Motor neuron (in vitro differentiated cells): ENCODE measurements at places on chromosomes 2 and 18.

- no peak for ATAC-seq
These were observed 33.6 kb downstream of the ASXL3 start for GRCh38 chr18:33611525-33612135.

DNA sequence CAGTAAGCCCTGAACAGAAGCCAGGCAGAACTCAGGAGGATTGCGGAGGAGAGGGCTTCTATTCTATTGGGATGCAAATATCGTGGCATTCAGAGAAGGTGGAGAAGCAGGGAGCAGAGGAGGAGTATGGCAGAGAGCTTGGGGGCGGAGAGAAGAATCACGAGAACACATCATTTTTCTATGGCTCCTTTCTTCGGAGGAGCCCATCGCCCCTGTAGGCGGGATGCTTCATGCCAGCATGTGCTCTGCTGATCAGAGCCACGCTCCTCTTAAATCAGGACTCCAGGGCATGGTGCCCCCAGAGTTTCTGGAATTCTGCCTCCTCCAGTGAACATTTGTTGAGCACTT is 71.1 kb downstream of the CIB4 start:
- ATAC-seq = no peak

DNA sequence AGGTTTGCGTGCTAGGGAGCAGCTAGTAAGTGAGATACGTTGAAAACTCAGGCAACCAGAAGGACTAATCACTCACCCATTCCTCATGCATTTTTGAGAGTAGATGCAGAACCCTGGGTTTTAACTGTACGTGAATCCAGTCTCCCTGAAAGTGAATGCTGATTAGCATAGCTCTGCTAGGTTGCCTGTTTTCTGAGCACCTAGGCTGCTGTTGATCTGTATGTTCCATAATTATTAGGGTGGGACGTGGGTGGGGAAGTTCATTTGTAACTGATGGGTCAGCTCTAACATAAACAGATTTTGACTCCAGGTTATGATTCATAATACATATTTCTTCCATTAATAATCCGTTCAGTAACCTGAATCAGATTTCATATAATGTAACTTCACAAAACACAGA is 379.0 kb upstream of the FANCL start:
- no peak for ATAC-seq

DNA sequence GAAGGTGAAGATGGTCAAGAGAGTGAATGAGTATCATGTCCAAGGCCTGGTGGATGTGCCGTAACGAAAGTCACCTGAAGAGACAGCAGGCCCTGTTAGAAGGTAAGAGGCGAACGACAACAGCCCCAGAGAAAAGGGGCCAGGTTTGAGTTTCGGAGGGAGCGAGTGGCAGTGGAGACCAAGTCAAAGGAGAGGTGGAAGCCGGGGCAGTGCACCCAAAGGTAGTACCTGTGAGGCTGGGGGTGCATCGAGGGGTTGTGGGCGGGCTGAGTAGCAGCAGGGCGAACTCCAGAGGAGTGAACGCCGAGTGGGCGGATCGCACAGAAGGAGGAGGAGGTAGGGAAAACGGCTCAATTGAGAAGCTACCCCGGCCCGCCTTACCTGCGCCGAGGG is 358 bp downstream of the USP37 start:
- ATAC-seq = peak; percentile 69

GRCh38 chr2:118519511-118519910 is 327.9 kb downstream of the EN1 start:
- ATAC-seq = no peak

DNA sequence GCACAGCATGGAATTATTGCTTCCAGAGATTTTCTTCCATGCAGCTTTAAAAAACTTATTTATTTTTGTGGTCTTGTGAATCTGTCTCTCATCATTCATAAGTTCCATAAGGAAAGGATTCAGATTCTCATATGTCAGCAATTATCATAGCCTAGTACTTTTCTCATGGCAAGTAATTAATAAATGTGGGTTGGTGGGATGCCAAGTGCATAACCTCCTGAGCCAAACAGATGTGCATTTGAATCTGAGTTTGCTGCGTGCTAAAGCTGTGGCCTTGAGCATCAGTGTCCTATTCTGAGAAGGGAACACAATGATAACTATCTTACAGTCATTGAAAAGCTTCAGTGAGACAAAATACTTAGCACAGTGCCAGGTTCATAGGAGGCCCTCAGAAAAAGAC is 331.9 kb downstream of the PDE11A start:
- ATAC-seq = no peak

DNA sequence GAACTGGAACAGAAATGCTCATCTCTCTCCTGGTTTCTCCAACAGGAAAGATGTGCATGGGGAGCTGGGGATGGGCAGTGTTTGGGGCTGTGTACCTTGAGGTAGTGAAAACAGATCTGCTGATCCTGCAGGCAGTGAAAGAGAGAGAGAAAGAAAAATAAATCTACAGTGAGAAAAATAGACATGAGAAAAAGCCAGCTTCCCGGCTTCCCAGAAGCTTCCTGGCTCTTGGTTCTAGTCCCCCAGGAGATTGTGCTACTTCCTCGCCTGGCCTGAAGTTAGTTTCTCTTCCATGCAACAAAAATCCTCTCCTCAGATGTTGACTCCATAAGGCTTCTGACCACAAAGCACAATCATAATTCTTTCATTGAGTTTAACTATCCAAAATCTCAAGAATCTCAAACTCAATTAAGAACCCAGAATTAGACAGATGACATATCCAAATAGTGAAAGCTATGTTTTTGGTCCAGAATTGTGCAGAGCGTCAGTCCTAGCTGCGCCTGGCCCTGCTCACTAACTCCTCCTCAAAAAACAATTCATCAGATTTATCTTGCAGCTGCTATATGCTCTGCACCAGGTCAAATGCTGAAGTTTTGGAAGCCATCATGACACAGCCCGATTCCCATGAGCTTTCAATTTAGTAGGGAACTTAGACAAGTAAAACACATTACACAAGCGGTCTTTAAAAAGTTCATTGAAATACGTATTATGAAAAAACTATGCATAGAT is 20.1 kb upstream of the NAB1 start:
- no peak for ATAC-seq

DNA sequence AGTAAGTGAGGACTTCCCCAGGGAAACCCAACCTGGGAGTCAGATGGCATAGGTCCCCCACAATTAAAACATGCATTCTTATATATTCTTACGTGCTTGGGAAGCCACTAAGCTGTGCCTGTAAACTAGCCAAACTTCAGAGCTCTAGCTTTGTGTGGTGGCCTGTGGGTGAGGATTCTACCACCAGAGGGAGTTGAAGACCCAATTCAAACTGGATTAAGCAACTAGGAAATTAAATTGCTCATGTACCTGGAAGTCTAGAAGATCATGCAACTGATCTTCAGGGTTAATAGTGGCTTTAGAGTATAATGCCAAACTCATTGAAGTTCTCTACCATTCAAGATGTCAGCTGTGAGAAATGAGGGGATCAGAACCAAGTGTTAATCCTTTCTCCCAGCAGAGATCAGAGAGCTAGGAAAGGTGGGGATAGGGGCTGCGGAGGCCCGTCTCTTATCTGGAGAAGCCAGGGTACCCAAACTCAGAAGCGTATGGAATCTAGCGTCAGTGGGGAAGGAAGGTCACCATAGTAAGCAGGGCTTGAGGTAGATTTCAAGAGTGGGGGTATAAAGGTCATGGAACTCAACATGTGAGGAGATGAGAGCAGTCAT is 53.2 kb upstream of the CCDC85A start:
- no peak for ATAC-seq
